ENCODE measurements at places on chromosomes 3 and 15.

GRCh38 chr15:62360332-62361097 is 195.4 kb upstream of the C2CD4B start:
- no peak for DNase-seq

DNA sequence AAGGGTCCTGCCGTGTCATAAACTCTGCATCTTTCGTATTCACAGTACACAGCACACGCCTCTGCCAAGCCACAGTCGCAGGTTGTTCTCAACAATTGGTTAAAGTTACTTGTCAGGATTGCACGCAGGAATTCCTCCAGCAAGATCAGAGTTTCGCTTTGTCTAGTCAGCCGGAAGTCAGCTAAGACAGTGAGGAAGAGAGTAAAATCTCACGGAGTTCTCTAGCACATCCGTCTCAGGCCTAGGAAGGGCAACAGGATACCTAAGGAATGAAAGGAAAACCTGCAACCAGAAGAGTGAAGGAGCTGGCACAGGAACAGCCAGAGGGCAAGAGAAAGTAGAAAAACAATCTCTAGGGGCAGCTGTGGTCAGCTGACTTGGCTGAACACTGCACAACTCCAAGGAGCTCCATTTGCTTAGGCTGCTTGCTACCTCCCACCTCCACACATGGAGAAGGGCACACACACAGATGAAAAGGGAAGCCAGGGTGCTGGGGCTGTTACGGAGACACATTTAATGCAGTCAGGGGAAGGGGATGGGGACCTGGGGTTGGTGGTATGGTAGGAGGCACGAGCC is 23.7 kb downstream of the RORA start:
- no peak for DNase-seq

GRCh38 chr3:122938783-122939425 is 88.7 kb downstream of the SEMA5B start:
- no peak for DNase-seq

- DNase-seq, result no peak
Observed at GRCh38 chr3:107220538-107220937, 156.7 kb upstream of the CCDC54 start.

GRCh38 chr3:11641316-11641682 is 2.4 kb downstream of the VGLL4 start:
- DNase-seq, result no peak

- DNase-seq, result no peak
Observed at GRCh38 chr3:184693011-184693975, 18.6 kb downstream of the MAGEF1 start.

- no peak for DNase-seq
Observed at GRCh38 chr3:44173263-44173662, 68.4 kb upstream of the TOPAZ1 start.

GRCh38 chr3:178588628-178589027 is 52.4 kb downstream of the KCNMB2 start:
- no peak for DNase-seq

- DNase-seq, result no peak
Observed at GRCh38 chr3:147333098-147333497, 73.2 kb downstream of the ZIC4 start.

- DNase-seq, result peak; percentile 34
Observed at GRCh38 chr15:51310064-51310463, 28.3 kb downstream of the CYP19A1 start.

- no peak for DNase-seq
Observed at GRCh38 chr15:76991741-76992645, 2.9 kb upstream of the PSTPIP1 start.

GRCh38 chr3:29642393-29643033 is 361.6 kb downstream of the RBMS3 start:
- peak; percentile 67 for DNase-seq

DNA sequence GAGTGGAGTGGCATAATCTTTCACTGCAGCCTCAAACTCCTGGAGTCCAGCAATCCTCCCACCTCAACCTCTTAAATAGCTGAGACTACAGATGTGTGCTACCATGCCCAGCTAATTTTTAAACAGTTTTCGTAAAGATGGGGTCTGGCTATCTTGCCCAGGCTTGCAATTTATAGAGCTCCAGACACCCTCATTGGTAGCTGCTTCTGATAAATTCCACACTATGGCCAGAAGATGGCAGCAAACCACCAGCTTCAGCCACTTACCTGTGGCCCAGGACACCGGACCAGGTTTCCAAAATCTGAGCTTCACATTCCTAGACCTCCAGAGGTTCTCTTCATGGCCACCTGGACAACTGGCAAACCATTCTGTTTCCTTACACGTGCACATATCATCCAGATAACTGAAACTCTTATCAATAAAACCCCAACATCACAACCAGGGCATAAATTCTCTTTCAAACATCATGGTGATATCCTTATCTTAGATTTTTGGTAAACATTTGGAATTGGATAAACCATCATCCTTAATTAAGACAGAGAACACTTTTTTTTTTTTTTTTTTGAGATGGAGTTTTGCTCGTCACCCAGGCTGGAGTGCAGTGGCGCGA is 28.9 kb downstream of the FBXW12 start:
- peak; percentile 3 for DNase-seq

DNA sequence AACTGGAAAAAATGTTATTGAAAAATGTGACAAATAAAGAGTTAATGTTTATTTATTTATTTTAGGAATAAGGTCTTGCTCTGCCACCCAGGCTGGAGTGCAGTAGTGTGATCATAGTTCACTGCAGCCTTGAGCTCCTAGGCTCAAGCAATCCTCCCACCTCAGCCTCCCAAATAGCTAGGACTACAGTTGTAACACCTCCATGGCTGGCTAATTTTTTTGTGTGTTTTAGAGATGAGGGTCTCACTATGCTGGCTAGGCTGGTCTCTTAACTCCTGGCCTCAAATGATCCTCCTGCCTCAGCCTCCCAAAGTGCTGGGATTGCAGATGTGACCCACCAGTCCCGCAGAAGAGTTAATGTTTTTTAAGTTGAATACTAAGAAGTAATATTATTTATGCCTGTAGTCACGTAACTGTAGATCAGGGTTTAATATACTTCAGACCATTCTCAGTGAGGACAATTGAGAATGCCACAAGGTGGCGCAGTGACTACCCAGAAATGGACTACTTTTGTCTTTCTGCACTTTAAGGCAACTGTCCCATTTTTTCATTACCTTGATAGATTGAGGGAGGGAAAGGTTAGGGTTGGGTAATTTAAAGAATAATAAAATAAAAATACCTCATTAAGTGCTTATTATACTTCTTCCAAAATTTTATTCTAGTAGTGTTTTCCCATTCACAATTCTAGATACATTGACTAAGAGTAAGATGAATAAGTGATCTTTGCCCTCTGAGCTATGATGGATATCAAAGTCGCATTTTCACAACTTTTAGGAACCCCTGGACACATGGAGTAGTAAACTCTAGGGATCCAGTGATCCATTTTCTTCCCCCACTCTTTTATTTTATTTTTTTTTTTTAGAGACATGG is 6.0 kb downstream of the MUC13 start:
- DNase-seq, result peak; percentile 40

- DNase-seq, result no peak
Observed at GRCh38 chr3:97930018-97930417, 42.2 kb downstream of the RIOX2 start.

DNA sequence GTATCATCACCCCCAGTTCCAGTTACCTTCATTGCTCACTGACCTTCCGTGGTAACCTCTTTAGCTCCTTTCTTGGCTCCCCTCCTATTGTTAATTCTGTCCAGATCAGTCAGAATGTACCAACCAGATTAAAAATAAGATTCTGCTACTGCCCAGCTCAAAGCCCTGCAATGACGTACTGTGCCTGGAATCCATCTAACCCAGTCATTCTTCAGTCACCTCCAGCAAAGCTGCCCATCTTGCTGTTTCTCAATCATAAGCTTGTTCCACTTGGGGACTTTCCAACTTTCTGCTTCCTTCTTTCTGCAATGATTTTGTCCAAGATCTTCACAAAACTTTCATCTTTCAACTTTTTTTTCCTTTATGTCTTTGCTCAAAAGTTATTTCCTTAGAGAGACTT is 512.0 kb upstream of the ZNF385D start:
- DNase-seq, result peak; percentile 41

DNA sequence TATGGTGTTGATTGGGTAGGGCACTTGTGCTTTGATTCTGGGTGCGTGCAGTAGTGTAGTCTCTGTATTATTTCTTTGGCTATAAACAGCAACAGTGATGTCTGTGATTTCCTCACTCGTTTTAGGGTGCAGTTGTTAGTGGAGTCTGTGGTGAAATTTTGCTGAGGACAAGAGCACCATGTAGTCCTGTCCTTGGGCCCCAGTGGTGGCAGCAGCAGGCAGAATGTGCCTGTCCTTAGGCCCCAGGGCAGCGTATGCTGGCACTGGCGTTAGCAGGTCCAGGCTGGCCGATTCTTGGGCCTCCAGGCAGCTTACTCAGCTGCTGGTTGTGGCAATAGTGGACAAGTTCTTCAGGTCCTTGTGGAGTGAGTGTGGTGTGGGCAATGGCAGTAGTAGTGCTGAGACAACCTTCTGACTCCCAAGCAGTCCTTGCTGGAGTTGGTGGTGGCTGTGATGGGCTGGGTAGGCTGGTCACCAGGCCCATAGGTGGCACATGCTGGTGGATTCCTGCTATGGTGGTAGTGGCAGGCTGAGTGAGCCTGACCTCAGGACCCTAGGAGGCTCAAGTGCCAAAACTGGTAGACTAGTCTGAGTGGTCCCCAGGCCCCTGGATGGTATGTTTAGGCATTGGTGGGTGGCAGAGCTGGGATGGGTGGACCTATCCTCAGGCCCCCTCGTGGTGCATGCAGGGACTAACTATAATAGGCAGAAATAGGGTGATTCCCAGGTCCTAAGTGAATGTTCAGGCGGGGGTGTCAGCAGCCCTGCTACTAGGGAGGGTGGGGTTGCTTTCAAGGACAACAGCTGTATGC is 56.3 kb downstream of the TNFAIP8L3 start:
- no peak for DNase-seq

- DNase-seq, result no peak
Observed at GRCh38 chr3:121545049-121545573, 677 bp downstream of the POLQ start.

GRCh38 chr3:112132088-112132487 is 960 bp downstream of the GCSAM start:
- DNase-seq, result no peak

GRCh38 chr3:128906031-128906803 is 26.8 kb downstream of the ACAD9 start:
- no peak for DNase-seq

DNA sequence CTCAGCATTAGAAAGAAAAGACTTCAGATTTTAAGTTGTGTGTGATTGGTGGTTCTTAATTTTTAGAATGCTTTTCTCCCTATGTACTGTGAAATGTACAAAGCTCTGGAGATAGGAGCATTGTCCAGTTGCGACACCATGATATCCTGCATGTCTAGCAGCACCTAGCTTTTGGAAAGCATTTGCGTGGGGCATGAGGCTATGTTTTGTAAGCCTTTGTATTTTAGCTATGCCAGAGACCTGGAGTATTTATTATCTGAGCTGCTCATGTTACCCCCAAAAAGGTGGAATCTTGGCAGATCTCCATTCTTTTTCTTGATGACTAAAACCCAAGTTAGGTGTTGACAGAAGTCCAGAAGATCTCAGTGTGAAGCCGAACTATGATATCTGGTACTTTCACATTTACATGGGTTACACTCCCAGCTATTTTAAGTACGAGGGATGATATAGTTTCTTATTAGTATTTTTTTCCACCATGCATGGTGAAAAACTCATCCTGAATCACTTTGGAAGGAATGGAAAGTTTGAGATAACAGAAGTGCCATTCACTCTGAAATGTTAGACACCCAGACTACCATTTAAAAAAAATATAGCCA is 126.7 kb upstream of the SAMMSON start:
- no peak for DNase-seq

DNA sequence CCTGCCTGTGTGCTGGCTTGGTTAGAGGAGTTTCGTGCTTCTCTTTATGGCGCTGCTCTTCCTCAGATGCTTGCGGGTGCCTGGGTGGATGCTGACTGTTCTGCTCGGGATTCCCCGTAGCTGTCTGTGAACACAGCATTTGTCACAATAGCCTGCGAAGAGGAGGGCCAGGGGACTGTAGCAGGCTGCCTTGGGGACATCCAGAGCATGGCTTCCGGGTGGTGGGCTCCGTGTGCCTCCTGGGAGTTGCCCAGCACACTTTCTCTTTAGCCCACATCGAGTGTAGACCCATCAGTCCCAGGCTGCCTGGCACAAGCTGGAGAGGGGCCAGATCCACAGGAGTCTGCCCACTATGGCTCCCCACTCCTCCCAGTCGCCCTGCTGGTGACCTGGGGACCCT is 22.4 kb downstream of the LRRK1 start:
- no peak for DNase-seq

DNA sequence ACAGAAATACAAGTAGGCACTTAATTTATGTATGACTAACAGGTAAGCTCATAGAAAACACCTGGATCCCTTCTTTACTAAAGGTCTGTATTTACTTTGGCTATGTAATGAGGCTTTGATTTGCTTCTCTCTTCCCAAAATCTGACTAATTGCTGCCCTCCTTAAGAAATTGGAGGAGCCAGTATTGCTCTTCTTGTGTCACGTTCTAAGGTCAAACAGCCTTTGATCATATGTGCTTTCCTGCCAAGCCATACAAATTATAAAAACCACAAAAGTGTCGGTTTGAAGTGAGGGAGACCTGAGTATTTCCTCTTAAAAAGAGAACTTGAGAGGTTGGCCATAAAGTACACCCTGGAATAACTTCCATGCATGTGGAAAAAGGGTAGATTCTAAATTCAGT is 112.1 kb upstream of the MB21D2 start:
- no peak for DNase-seq

GRCh38 chr3:16467393-16467792 is 46.1 kb downstream of the RFTN1 start:
- no peak for DNase-seq

DNA sequence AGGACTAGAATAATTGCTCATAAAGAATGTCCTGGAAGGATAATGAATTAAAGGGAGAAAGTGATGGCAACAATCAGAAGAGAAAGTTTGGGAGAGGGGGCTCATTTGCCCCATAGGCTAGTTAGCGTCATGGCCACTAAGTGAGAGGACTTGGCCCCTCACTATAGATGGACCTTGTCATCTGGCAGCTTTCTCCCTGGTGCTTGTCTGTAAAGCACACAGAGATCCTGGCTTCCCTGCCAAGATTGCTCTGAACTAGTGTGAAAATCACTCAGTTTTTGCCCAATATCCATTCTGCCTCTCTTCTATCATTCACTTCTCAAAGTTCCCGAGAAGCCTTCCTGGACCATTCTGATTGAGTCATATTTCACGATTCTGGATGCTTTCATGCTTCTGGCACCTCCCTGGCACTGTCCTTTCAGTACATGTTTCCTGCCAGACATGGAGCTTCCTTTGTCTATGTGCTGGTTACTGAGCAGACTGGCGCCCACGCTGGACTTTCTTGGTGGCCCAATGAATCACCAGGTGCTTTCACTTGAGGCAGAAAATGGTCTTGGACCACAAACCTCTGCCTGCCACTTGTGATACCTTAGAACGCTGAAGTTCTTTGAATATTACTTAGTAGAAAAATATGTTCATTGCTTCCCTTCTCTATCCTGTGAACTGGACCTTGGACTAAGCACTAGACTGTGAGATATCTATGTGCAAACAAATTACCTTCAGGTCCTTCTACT is 709.6 kb upstream of the CFAP20DC start:
- no peak for DNase-seq
